ENCODE measurements at places on chromosomes 4 and X.

GRCh38 chr4:141660880-141661279 lies 24.5 kb downstream of the IL15 start:
- no peak overlapping the region for H3K4me3 ChIP-seq
- no peaks in the 10 kb centered on the region for H3K36me3 ChIP-seq
- no peak for DNase-seq
- no peaks in the 10 kb centered on the region for H3K4me1 ChIP-seq
- H3K27me3 ChIP-seq: no peaks in the 10 kb centered on the region

DNA sequence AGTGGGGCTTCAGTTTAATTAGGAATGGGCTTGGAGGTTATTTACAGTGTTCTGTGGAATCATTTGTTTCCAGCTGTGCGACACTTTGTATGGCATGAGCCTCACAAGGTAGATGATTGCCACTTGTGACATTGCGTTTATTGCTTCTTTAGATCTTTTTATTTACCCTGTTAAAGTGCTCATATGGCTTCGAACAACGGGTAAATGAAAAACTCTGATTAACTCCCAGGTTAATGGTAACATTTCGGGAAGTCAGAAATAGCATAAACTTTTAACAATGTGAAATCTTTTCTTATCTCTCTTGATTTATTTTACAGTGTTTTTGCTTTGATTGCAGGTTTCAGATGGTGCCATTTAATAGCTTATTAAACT lies 494.3 kb downstream of the IDS start:
- H3K36me3 ChIP-seq: no peaks in the 10 kb centered on the region
- DNase-seq: no peak
- H3K27ac ChIP-seq: no peak overlapping the region

GRCh38 chr4:67499799-67500198 lies 45.5 kb downstream of the CENPC start:
- H3K4me3 ChIP-seq: no peak overlapping the region
- no peaks in the 10 kb centered on the region for H3K27me3 ChIP-seq
- H3K36me3 ChIP-seq: peaks cover 35% of the 10 kb centered on the region
- DNase-seq: no peak
- H3K27ac ChIP-seq: no peak overlapping the region
- no peaks in the 10 kb centered on the region for H3K4me1 ChIP-seq

- H3K27ac ChIP-seq: no peak overlapping the region
- H3K4me1 ChIP-seq: no peaks in the 10 kb centered on the region
- no peaks in the 10 kb centered on the region for H3K27me3 ChIP-seq
- H3K4me3 ChIP-seq: no peak overlapping the region
- H3K36me3 ChIP-seq: peaks cover 22% of the 10 kb centered on the region
- DNase-seq: no peak
These were observed 31.1 kb downstream of the TAPT1 start for GRCh38 chr4:16195209-16195608.

GRCh38 chrX:136162827-136163570 lies 15.7 kb downstream of the FHL1 start:
- peaks cover 6% of the 10 kb centered on the region for H3K4me1 ChIP-seq
- peaks cover 82% of the 10 kb centered on the region for H3K27me3 ChIP-seq
- H3K36me3 ChIP-seq: no peaks in the 10 kb centered on the region
- no peak overlapping the region for H3K27ac ChIP-seq
